Glutamatergic neuron (in vitro differentiated cells): ENCODE measurements at places on chromosomes 1 and 21. TPM values are rescaled to one million over a fixed set of nuclear protein-coding genes. Genes with fewer than 3 reads are reported as not detected.

GRCh38 chr1:9615316-9616063 lies 26.8 kb downstream of the TMEM201 start:
- no peaks in the 10 kb centered on the region for H3K36me3 ChIP-seq
- peak; percentile 75 for DNase-seq
- H3K27ac ChIP-seq: no peak overlapping the region

- no peak overlapping the region for H3K27ac ChIP-seq
- H3K27me3 ChIP-seq: no peaks in the 10 kb centered on the region
- H3K4me3 ChIP-seq: no peak overlapping the region
- H3K4me1 ChIP-seq: no peaks in the 10 kb centered on the region
- no peak for DNase-seq
- H3K36me3 ChIP-seq: no peaks in the 10 kb centered on the region
These were observed 11.8 kb upstream of the DENND1B start for GRCh38 chr1:197787056-197787455.

- no peaks in the 10 kb centered on the region for H3K27me3 ChIP-seq
- H3K4me3 ChIP-seq: no peak overlapping the region
- no peak for DNase-seq
- no peak overlapping the region for H3K27ac ChIP-seq
- H3K36me3 ChIP-seq: no peaks in the 10 kb centered on the region
These were observed 12.9 kb upstream of the RNU1-4 start for GRCh38 chr1:16727190-16728111.

DNA sequence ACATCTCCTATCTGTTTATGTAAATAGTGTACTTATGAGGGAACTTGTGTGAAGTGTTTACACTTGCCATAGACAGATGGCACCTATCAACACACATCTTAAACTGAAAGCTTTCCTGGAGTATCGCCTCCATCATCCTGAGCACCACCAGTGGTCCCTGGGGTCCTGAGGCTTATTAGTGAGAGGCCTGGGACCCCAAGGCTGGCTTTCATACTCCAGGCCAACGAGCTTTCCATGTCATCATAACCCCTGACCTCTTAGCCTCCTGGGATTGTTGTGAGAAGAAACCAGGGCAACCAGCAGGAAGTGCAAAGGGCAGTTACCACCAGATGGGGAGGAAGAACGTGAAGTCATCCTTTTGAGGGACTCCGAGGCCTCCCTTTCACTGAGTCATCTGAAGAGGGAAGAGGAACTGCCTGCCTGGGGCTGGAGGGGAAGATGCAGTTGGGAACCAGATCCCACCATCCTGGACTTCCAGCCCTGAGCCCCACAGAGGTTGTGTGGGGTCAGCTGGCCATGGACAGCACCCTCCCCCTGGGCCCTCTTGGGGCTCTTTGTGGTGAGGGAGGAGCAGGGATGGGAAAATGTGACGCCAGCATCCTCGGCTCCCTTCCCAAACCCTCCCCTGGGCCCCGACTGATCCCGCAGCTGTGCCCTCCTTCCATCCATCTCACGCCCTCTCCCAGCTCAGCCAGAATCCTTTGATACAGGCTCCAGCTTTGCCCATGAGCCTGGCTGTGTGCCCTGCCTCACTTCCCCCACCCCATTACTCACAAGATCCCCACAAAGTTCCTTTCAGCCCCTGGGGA lies 5.8 kb downstream of the INKA2 start:
- H3K4me3 ChIP-seq: no peak overlapping the region
- peaks cover 14% of the 10 kb centered on the region for H3K36me3 ChIP-seq
- peaks cover 44% of the 10 kb centered on the region for H3K27me3 ChIP-seq
- H3K4me1 ChIP-seq: peaks cover 57% of the 10 kb centered on the region

- peak overlapping the region; percentile 95 for H3K27ac ChIP-seq
- peaks cover 32% of the 10 kb centered on the region for H3K4me1 ChIP-seq
- H3K27me3 ChIP-seq: peaks cover 3% of the 10 kb centered on the region
- DNase-seq: no peak
- peak overlapping the region; percentile 95 for H3K4me3 ChIP-seq
These were observed 1.3 kb downstream of the SRSF10 start for GRCh38 chr1:23978805-23979204.

The ALPL gene
- total RNA-seq: 10.0 TPM
